Kasumi-1 (cell line): ENCODE measurements at places on chromosomes 7 and 10.

- peak; percentile 97 for DNase-seq
These were observed 132.4 kb downstream of the FAM53B start for GRCh38 chr10:124611738-124612137.

DNA sequence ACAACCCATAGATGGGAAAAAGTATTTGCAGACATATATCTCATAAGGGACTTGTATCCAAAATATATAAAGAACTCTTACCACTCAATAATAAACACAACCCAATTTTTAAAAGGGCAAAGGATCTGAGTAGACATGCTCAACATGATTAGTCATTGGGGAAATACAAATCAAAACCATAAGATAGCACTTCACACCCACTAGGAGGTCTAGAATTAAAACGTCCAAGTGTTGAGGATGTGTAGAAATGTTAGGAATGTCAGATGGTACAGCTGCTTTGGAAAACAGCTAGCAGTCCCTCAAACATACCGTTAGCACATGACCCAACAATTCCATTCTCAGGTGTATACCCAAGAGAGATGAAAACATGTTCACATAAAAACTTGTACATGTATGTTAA lies 8.3 kb downstream of the PSTK start:
- DNase-seq: no peak

DNA sequence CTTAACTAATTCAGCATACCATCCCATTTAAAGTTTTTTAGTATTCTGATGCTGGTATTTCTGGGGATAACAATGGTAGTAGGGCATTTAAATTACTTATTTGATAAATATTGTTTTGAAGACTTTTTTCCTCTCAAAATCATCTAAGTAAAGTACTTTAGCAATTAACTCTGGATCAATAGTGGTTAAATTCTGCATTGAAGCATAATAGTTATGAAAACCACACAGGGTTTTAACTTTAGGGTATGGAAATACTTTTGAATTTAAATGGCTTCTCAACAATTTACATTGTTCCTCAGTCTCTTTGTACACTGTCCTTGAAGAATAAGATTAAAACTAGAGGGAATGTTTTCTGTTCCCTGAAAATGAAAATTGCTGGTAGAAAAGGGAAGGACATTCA lies 202.6 kb upstream of the STEAP4 start:
- no peak for DNase-seq

DNA sequence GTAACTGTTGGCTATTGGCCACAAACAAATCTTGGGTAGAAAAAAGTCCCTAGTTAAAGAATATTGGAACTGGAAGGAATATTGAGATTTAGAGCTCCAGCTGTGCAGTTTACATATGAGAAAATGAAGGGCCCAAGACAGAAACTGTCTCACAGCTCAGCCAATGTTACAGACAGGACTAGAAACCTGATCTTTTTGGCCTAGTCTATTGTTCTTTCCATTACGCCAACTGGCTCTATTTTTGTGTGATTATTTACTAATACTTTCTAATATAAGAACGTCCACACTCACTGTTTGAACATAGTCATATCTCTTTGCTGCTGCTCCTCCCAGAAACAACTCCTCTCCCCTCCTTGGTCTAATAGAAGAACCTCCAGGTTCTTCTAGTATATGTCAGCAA lies 1.2 kb downstream of the WEE2 start:
- no peak for DNase-seq

- DNase-seq: peak; percentile 14
These were observed 32.8 kb downstream of the TMEM130 start for GRCh38 chr7:98836811-98837629.

DNA sequence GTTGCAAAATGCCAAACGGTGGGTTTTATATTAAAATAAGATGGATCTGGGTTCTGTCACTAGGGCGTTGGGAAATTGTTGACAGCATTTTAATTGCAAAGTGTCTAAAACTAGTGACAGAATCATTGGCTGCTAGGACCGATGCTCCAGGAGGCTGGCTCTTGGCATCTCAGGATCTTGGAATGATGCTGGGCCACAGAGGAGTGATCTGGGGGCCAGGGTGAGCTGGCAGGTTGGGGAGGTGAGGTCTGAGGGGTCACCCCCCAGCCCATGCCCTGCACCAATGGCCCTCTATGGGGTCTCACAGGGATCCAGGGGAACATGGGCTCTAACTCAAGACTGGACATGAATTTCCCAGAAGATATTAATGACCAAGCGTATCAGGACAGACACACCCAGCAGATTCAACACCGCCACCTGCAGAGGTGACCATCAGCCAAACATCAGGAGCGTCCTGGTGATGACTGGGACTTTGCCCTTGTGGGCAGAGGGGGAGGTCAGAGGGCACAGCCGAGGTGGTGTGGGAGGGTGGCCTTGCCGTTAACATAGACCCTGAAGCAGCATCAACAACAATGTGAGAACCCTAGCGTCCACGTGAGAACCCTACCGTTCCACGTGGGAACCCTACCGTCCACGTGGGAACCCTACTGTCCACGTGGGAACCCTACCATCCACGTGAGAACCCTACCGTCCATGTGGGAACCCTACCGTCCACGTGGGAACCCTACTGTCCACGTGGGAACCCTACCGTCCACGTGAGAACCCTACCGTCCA lies 89.0 kb upstream of the PPP2R2D start:
- no peak for DNase-seq

GRCh38 chr7:155953781-155954549 lies 141.7 kb upstream of the SHH start:
- no peak for DNase-seq

DNA sequence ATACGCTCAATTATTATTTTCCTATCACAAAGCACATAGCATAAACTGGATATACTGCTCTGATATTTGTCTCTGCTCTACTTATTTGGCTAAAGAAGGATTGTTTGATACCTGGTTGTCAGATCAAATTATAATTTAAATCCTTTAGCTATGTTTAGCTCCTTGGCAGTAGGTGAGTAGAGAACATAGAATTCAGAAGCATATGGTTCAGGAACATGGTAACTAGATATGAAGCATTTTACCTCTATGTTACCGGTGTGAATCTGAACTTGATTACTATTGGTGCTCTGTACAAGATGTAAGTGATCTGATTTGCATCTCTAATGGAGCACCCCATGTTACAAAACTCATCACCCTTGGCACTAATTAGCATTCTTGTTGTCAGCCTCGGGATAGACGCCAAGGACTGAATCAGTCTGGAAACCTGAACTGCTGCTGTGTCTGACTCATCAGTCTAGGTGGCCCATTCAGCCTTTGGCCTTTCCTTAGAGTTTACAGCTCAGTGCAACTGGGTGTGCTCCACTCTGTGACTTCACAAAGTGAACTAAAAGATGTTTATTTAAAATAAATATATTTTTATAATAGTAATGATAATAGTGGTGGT lies 12.3 kb upstream of the MYPN start:
- no peak for DNase-seq

DNA sequence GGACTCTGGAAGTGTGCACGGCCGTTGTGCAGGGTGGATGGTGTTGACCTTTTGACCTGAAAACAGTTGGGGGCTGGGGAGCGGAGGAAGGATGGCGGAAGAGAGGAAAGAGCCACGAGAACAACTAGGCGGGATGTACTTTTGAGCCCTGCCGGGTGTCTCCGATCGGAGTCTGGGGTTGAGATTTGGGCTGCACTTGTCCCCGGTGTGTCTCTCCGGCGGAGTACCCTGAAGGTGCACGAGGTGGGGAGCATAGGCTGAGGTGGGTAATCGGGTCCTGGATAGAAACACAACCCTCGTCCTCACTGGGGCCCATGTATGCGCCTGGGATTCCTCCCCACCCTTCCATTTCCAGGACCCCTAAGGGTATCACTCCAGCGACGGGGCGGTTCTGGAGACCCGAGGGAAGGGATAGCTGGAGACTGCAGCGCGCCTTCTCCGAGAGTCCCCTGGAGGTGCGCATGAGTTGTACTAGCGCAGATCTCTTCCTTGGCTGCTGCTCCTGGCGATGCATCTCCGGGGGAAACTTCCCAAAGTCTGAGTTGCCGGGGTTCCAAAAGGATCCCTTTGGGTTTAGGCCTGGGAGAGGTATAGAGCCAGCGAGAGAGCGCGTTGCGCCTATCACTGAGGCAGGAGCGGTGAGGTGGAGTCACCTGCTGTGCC lies 4.6 kb upstream of the HMX2 start:
- DNase-seq: no peak

DNA sequence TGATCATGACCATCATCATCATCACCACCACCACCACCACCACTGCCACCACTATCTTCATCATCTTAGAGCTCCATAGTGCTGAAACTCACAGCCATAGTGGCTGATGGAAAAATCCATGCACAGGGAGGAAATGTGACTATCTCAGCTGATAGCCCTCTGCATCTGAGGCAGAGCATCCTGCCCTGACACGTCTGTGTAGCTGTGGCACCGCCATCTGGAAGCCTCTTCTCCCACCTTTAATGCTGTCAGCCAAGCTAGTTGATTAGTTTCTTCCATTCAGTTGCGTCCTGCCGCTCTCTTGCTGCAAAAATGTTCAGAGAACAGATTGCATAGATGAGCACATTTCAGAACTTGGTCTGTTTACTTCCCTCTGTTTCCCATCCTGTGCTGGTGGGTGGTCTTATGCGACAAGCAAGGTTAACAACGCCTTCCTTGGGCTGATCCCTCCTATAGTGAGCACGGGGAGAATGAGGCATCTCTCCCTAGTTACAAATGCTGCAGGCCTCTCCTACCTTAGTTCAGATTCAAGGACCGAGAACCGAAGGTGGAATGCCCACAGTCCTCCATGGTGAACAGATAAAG lies 478.6 kb downstream of the PLXNA4 start:
- no peak for DNase-seq

DNA sequence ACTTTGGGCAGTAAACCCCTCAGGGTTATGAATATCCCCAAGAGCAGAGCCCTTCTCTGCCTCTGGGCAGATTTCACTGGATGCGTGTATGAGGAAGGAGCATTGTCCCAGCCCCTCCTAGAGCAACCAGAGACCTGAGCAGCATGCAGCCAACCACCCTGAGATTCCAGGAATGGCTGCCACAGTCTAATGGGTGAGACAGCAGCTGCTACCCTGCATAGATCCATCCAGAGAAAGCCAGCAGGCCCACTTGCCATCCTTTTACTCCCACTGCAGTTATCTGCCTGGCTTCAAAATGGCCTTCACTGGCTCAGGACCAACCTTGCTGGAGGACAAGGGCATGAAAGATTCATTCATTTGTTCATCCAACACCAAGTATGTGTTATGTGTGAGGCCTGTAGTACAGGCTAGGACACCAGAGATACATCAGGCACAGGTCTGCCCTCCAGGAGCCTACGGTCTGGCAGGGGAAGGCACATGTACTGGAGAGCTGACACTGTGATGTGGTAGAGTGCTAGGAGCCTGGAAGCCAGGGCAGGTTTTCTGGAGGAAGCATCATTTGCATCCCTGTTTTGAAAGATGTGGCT lies 26.2 kb upstream of the C10orf105 start:
- no peak for DNase-seq

DNA sequence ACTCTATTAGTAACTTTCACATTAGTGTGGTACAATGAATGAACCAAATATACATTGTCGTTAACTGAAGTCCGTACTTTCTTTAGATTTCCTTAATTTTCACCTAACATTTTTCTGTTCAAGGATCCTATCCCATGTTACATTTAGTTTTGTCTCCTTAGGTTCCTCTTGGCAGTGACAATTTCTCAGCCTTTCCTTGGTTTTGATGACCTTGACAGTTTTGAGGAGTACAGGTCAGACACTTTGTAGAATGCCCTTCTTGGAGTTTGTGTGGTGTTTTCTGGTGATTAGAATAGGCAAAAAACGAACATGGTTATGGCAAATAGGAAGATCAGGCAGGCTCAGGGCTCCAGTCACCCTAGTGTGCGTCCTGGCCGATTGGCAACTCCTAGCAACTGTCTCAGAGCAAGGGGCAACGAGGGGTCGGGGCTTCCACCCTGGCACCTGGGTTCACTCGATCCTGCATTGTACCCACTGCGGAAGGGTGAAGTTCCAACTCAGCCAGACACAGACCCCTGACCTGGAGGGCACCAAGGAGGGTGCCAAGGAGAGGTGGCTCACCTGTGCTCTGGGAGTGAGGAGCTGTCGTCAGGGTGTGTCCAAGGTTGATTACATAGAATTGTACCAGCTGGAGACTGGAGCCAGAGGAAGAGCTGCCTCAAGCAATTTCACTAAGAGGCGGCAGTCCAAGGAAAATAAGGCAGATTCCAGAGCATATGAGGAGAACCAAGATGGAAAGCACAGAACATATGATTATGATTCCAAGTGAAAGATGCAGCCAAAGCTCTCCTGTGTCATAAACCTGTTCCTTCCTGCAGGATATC lies 37.5 kb downstream of the PAPSS2 start:
- DNase-seq: no peak

DNA sequence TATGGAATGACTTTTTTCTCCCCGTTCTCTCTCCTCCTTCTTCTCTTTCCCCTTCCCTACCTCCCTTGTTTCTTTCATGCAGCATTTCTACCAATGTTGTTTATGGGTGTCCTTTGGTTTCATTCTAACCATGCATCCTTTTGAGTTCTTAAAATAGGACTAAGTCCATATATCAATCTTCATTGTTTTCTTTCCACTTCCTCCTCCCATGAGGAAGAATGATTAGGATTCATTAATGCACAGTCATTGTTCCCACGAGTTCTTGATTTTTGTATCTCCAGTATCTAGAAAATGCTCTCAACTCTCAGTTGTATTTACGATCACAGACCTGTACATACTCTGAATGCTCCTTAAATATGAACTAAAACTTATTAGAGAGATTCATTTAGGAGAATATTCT lies 153.3 kb downstream of the LRRC4 start:
- no peak for DNase-seq

DNA sequence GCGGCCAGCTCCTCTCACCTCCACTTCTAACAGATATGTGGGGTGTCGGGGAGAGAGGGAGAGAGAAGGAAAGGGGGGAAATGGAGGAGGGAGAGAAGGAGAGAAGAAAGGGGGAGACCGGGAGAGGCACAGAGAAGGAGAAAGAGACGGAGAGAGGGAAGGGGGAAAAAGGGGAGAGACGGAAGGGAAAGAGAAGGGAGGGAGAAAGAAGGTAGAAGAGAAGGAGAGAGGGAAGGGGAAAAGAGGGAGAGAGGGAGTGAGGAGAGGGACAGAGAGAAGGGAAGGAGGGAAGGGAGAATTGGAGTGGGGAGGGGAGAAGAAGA lies 3.0 kb downstream of the VSTM2A start:
- no peak for DNase-seq

GRCh38 chr7:2451171-2452073 lies 24.8 kb downstream of the GRIFIN start:
- peak; percentile 8 for DNase-seq

- no peak for DNase-seq
These were observed 11.4 kb downstream of the BLNK start for GRCh38 chr10:96260014-96260413.

DNA sequence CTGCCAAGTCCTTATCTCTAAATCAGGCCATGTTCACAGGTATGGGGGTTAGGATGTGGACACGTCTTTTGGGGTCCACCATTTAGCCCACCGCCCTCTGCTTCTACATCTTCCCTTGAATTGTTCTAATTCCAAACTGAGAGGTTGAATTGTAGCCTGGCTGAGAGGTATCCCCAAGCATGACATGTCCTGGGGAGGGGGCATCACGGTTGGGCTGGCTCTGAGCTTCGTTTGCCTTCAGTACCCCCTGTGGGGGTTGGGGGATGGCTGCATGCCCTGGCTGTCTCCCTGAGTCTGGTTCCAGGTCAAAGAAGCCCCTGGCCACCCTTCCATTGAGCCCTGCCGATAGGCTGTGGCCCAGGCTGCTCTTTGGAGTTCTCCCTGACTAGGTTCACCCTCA lies 204.6 kb downstream of the GLRX3 start:
- DNase-seq: no peak
